ENCODE measurements at places on chromosomes 7 and 10.

- no peak for DNase-seq
Measured at GRCh38 chr10:90780488-90780887, 77.4 kb downstream of the HTR7 start.

DNA sequence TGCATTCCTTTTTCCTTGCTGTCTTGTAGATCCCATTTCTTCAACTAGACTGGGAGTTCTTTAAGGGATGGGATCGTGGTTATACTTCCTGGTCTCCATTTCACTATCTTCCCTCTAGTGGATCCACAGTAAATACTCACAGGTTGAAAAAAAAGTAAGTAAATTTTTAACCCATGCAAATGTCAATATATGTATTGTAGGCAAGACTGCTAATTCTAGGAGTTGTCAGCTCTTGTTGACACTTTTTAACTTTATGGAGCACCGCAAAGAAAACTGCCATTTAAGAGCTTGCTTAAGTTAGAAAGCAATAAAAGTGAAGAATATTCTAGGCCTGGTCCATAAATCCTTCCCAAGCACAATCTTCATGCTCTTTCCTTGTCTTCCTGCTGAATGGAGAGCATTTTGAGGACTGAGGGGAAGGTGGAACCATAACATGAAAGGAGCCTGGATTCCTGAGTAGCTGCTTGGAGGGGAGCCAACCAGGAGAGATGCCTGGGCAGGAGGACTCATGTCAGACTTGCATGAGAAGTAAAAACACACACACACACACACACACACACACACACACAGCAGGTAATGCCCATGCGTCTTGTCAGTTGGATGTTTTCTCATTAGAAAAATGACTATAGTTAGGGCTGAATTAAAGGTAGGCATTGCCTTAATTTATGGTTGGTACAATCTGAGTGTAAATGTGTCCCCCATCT is 32.2 kb downstream of the VWA2 start:
- no peak for DNase-seq

DNA sequence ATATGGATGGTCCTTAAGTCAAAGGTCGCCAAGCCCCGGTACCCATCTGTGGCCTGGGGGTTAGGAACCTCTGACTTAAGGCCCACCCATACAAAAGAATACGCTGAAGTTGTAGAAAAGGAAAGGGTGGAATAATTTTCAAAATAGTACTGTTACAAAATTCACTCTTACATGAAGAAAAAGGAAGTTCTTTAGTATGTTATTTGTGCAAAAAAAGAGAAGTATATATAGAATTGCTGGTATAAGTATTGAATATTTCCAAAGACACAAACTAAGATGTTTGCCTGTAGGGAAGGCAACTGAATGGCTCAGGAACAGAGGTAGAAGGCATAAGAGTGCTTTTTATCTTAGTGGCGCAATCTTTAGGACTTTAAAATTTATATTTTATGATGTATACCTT is 78.7 kb downstream of the PRLHR start:
- DNase-seq: no peak

GRCh38 chr7:130228840-130229502 is 21.3 kb downstream of the SSMEM1 start:
- DNase-seq: no peak

GRCh38 chr7:84729284-84729683 is 457.6 kb downstream of the SEMA3D start:
- no peak for DNase-seq

GRCh38 chr7:47475880-47476227 is 106.1 kb downstream of the TNS3 start:
- DNase-seq: no peak

DNA sequence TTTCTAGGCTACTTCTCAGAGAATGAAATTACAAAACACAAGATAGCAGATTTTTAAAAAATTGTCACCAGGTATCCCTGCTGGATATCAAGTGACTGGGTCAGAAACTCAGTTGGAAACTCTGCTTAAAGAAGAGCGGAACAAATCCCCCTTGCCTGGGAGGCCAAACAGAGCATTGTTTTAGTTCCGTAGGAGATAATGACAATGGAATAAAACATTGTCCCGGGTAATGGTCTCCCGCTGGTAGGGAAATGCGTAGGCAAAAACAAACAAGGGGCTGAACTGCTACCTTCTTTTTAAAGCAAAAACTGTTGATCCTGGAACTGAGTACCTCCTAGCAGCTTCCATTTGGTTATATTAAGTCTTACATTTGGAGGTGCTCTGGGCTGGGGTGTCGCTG is 21.3 kb upstream of the VAX1 start:
- DNase-seq: no peak

- DNase-seq: peak; percentile 93
Measured at GRCh38 chr10:59906417-59907202, at the start of gene CCDC6. Gene CCDC6, minus strand, starts transcription at chr10:59906556. Its CDS starts 132 bp downstream, at chr10:59906424.

DNA sequence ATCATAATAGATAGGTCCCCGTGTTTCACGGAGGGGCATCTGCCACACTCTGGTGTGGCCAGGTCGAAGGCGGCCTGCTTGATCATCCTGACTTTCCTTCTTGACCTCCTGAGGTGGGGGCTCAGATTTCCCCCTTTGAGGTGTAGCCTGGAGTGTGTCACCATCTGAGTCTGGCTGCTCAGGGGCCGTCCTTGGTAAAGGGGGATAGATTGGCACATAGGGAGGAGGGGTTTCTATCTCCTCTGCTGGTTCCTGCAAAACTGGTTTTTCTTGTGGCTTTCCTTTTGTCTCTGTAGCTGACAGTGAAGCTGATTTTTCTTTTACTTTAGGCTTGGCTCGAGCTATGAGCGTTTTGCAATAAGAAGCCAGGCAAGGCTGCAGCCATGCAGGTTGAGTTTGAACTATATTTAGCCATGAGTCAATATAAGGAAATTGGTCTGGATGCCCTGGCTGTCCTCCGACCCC is 7.1 kb upstream of the ZNF117 start:
- no peak for DNase-seq

DNA sequence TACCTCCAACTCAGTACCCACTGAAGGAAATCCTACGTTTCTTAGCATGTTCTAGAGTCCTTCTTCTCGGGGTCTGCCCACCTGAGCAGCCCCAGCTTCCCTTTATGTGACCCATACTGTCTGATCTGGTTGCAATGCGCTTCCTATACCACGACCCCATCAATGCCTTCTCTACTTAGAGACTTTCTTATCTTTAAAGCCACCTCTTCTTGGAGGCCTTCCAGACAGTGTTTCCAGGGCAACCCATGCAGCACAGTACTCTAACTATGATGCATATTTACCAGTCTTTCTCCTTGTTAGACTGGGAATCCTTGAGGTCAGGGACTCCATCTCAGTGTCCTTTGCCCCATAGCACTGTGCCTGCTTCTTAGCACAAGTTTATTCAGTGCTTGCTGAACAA is 54.5 kb upstream of the SLF2 start:
- no peak for DNase-seq

GRCh38 chr7:72343991-72344390 is 68.1 kb downstream of the CALN1 start:
- DNase-seq: no peak

GRCh38 chr10:88861036-88861435 is 9.4 kb upstream of the ANKRD22 start:
- DNase-seq: no peak

DNA sequence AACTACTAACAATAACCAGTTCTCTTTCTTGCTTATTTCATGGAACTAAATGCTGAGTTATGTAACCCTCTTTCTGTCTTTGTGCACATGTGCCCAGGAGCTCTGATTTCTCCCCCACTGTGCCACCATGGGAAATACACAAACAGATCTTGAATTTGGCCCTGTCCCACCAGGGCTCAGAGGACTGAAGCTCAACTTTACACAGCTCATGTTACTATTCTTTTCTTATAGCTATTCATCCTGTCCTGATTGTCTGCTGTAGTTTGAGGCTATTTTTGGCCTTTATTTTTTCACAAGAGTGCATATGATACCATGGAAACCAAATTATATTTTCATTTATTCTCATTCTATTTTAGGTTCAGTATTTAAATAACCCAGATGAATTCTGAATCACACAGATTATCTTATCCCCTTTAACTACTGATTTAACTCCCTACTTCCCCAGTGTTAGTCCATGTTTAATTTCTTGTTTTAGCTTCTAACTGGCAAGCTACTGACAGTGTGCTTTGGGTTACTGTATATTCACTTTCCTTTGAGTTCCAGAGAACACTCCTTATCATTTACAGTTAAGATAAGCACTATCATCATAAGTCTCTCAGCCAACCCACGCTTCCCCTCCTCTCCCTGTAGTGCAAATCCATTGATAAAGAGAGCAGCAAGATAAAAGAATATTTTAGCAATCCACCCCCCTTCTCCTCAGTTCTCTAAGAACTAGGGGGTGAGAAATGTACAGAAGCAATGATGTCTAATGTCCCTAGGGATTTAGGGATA is 71.8 kb upstream of the GSDME start:
- no peak for DNase-seq

GRCh38 chr10:3135006-3135405 is 37.6 kb downstream of the PITRM1 start:
- DNase-seq: no peak

- no peak for DNase-seq
Measured at GRCh38 chr7:141974831-141975230, 1.3 kb upstream of the TAS2R38 start.

GRCh38 chr7:81297317-81297716 is 378.5 kb upstream of the SEMA3C start:
- no peak for DNase-seq

DNA sequence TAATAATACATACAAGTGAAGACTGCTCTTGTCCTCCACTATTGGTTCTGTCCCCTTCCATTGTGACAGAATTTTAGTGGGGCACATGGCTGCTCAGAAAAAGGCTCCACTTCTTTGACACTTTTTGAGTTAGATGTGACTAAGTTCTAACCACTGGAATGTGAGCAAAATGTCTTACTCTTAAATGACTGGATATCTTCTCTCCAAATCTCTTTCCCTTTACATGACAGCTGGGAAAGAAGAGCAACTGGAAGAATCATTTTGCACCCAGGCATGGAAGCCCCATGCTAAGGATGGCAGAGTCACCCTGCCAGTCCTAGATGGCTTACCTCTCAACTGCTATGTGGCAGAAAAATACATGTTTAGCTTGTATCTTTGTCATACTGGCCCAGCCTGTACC is 97.7 kb downstream of the CACNA2D1 start:
- DNase-seq: no peak

- no peak for DNase-seq
Measured at GRCh38 chr10:126015413-126015812, 119.0 kb downstream of the FANK1 start.

DNA sequence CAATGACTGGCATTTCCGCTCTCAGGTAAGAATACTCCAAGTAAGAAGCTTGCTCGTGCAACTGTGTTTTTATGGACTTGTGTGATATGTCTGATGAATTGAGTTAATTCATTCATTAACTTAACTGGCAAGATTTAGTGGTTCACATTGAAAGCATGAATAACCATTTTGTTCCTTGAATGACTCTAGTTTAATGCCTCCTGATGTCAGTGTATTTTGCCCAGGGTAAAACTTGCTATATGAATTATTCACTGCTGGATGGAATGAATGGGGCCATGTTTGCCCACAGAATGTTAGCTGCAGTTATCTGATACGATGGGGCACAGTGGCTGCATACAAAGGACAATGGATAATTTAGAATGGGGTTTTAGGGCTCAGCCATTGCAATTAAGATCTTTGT is 124.1 kb downstream of the ZNF365 start:
- no peak for DNase-seq

GRCh38 chr7:48441848-48442492 is 270.7 kb downstream of the ABCA13 start:
- no peak for DNase-seq

GRCh38 chr7:37348982-37349381 is 99.7 kb downstream of the ELMO1 start:
- DNase-seq: no peak

DNA sequence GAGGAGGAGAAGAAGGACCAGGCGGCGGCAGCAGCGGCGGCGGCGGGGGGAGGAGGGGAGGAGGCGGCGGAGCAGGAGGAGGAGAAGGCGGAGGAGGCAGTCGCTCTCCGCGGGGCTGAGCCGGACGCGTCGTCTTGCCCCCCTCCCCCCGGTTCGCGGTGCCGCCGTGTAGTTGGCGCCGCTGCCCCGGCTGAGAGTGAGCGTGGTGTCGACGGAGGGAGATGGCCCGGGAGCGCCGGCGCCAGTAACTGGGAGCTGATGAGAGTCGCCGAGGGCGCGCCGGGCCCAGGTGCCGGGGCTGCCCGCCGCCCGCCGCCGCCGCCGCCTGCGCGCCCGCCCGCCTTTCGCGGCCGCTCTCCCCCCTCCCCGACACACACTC is 257 bp downstream of the WAC start:
- no peak for DNase-seq

GRCh38 chr10:24574578-24575155 is 149.0 kb downstream of the ARHGAP21 start:
- DNase-seq: no peak
